Activated CD4-positive, alpha-beta T cell treated with anti-CD3 and anti-CD28 coated beads, Interleukin-2, amount 50 U/mL, for 16 hours (primary cell): ENCODE measurements at places on chromosomes 4 and X.
A peak's percentile ranks its signal among the peaks of the same experiment; 100 is the strongest.

GRCh38 chrX:70336767-70337166 is 46.9 kb downstream of the KIF4A start:
- DNase-seq: peak; percentile 76

- DNase-seq: peak; percentile 32
Observed at GRCh38 chrX:8738588-8739189, 6.8 kb upstream of the ANOS1 start.

GRCh38 chr4:80540785-80541469 is 205.4 kb downstream of the CFAP299 start:
- peak; percentile 62 for DNase-seq

- DNase-seq: peak; percentile 99
Observed at GRCh38 chr4:26319467-26319948, 1.3 kb upstream of the RBPJ start.

- no peak for DNase-seq
Observed at GRCh38 chr4:14701896-14702295, 300.4 kb upstream of the CPEB2 start.

GRCh38 chr4:152273343-152273742 is 262.5 kb downstream of the FBXW7 start:
- DNase-seq: no peak

- DNase-seq: no peak
Observed at GRCh38 chr4:54032558-54033135, 31.8 kb downstream of the CHIC2 start.

DNA sequence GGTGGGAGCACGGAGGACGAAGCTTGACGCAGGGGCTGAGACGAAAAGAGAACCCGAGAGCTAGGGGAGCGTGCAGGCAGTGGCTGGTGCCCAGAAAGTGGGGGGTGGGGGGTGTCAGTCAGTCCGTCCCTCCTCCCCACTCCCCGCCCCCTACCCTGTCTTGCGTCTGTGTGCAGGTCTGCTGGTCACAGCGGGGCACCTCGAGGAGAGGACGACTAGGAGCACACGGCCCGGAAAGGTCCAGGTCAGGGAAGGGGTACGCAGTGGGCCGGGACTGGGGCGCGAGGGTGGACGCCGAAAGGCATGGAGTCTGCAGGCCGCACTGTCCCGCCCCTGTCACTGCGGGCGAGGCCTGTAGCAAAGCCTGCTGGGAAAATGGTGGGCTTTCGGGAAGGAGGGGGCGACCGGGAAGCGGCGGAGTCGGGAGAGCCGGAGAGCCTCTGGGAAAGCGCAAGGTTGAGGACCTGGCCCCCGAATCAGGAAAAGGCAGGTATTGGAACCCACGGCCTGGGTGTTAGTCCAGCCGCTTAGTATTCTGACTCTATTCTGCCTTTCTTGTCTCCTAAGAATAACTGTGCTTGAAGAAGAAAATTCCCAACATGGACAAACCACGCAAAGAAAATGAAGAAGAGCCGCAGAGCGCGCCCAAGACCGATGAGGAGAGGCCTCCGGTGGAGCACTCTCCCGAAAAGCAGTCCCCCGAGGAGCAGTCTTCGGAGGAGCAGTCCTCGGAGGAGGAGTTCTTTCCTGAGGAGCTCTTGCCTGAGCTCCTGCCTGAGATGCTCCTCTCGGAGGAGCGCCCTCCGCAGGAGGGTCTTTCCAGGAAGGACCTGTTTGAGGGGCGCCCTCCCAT is 769 bp downstream of the TCEAL1 start:
- DNase-seq: no peak

GRCh38 chrX:71540801-71541200 is 7.9 kb downstream of the OGT start:
- DNase-seq: no peak

DNA sequence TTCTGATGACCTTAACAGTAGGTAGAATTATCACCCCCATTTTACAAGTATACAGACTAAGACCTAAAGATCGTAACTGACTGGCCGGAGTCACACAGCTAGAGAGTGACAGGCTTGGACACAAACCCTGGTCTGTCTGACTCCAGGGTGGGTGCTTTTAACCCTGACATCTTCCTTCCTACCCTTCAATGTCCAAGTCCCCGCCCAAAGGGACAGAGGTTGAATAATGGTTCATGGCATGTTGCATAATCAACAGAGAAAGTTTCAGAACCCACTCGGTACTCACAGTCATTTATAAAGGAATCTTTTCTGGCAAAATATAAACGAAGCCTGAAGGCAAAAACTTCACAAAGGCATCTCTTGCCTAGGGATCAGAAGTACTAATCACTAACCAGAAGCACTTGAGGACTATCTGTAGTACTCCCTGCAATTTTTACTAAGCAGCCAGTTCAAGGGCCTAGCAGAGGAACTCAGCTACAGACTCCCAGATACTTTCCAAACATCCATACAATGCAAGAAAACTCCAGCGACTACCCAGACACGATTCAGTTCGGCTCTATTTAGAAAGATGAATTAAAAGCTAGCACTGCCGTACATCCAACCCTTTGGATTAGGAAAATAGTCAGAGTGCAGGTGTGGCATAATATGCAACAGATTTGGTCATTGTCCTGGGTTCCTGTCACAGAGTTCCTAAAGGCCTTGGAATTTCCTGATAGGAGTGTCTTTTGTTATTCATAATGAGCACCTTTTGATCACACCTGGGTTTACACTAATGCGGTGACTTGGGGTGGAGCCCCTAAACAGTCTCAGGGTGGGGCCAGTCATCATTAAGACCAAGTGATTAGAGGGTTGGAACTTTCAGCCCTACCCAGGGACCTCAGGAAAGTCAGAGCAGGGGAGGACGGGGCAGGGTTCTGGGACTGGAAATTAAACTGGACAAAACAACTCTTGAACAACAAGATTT is 44.0 kb downstream of the RELL1 start:
- DNase-seq: no peak

DNA sequence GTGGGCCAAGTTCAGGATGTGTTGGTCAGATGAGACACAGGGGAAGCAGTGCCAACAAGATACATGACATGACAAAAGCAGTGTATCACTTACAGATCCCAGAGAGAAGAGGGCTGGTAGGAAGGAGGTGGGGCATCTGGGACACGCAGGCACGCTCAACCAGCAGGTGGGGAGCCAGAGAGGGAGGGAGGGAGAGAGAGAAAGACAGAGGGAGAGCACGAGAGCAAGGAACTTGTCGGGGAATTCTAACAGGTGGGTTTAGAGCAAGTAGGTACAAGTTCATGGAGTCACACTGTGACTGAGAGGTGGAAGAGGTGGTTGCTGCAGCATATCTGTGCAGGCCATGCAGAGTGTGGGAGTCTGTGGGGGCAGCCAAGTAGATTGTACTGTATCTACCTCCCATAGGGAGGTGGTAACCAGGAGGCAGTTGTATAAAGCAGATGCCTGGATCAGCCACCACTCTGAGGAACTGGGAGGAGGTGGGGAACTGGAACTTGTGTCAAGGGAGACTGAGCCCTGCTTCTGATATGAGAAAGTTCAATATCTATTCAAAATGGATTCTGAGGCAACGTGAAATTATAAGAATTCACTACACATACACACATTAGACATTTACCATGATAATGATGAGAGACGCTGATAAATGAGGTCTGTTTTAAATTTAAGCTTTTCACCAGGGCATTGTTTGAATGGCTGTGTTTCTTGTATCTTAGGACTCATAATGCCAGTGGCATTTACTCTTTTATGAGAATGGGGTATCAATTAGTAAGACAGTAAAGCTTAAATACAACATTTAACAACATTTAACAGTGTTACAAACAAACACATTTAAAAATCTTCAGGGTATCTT is 43.7 kb downstream of the BBS12 start:
- DNase-seq: no peak

DNA sequence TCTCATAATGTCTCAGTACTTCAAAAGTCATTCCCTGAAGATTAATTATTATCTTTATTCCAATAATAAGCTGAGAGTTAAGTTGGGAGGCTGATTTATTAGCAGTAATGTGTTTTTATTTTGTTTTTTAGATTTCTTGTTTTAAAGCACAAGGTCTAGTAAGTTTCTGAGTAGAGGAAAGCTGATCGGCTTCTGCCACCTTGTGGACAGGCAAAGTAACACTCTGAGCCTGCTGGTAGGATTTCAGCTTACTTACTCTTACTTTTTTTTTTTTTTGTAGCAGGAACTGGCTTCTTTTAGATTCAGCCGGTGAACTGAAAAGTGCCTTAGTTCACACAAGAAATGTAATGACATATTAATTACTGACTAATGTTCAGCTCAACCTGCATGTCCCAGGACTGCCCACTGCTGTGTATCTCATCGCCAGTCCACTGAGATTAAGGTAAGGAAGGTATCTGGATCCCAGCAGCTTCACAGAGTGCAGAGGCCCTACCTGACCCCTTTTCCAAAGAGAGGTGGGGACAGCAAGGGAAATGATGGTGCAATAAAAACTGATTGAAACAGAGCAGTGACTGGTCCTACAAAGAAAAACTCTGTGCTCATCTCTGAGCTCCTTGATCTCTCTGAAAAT is 126.5 kb downstream of the ADGRA3 start:
- peak; percentile 46 for DNase-seq

DNA sequence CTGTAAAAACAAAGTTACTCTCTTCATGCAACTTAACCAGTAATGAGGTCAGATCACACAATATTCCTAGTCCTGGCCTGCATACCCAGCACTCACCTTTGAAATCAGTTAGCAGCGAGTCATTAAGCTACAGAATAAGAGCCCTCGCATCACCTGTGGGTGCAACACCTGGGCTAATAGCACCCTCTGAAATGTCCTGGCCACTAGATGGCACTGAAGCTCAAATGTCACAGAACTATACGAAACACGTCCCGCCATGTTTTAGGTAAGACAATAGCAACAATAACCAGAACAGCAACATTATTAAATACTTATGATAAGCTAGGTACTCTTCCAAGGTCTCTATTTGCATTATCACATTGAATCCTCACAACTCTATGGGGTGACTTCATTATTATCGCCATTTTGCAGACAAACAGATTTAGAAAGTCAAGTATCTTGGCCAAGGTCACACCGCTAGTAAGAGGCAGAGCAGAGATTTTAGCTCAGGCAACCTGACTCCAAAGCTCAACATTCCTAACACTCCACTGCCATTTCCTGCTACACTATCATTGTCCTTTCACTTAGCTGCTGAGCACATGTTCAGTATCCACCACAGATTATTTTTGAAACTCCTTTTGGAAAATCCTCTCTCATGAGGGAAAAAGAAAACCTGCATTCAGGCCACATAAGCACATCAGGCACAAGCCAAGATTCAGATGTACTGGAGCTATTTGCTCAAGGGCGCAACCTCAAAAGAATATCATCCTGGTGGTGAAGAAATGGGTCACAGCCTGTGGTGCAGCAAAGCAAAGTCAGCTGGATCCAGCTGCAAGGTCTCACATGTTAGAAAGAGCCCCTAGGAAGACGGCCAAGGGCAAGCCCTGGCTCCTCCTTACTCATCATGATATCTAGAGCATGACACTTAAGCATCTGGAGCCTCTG is 59.5 kb upstream of the KDR start:
- DNase-seq: peak; percentile 23

- DNase-seq: no peak
Observed at GRCh38 chr4:3666263-3666662, 99.9 kb upstream of the ADRA2C start.

- DNase-seq: peak; percentile 20
Observed at GRCh38 chrX:107826238-107827029, 768 bp downstream of the MID2 start.

- no peak for DNase-seq
Observed at GRCh38 chr4:171256223-171256622, 557.0 kb upstream of the GALNTL6 start.

- DNase-seq: no peak
Observed at GRCh38 chr4:98838977-98839618, 89.8 kb downstream of the EIF4E start.

- DNase-seq: no peak
Observed at GRCh38 chr4:176558661-176559060, 234.1 kb downstream of the VEGFC start.

DNA sequence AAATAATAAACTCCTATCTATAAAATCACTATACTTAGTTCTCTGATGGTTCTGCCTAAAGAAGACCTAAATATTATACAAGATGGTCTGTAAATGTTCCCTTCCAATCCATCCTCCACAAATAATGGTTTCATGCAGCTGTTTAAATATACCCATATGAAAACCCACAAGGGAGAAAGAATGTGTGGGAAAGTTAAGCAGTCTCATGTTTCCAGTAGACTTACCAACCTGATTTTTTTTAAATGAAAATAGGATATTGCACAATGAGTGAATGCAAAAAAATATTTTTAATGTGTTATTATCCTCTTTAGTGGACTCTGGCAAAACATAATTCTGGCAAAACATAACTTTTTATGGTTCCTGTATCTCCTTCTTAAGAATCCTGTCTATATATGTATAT is 23.3 kb downstream of the CAMK2D start:
- DNase-seq: no peak

DNA sequence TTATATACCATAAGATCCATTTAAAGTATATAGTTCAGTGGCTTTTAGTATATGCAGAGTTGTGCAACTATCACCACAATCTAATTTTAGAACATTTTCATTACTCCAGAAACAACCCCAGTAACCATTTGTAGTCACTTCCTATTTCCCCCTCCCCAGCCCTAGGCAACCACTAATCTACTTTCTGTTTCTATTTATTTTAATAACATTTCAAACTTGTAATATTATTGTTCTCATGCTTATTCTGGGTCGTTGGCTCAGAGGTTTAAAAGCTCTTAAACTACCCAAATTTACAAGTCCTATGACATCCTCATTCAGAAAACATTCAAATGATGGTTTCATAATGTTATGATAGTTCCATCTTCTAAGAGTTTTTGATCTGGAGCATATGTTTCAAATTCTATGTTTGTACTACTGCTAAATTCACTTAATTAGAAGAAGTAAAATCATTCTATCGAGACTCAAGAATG is 18.4 kb downstream of the XIAP start:
- DNase-seq: peak; percentile 45

GRCh38 chr4:154625971-154626370 is 13.5 kb upstream of the FGG start:
- DNase-seq: no peak

DNA sequence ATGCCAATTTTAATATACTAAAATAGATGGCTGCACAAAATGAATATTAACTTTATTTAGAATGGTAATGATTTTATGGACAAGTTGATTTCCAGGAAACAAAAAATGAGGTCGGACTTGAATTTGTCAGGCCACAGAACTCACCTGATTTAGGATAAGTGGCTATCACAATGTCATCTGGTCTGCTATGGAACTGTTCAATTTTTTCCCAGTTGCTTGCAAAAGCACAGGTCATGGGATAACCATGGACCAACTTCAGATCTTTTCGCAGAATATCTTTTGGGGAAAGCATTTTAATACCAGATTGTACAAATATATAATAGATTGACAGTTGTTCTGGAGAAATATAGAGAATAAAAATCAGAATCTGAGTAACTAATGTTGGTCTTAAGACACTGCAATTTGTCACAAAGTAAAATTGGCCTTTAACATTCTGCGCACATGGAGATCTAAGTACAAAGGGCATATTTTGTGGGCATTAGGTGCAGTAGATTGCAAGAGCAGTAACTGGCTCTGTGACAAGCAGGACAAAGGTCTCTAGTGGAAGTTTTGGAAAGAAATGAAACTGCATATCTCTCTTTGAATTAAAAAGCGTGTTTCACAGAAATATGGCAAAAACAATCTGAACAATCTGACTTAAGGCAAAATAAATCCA is 5.4 kb downstream of the SULT1B1 start:
- DNase-seq: no peak
